Activated naive CD8-positive, alpha-beta T cell treated with anti-CD3 and anti-CD28 coated beads, Interleukin-2, amount 10 ng/mL, durations not matched to agents 7 days and 5 days (primary cell): ENCODE measurements at places on chromosomes 2 and 18. TPM values are rescaled to one million over a fixed set of nuclear protein-coding genes. Genes with fewer than 3 reads are reported as not detected.

DNA sequence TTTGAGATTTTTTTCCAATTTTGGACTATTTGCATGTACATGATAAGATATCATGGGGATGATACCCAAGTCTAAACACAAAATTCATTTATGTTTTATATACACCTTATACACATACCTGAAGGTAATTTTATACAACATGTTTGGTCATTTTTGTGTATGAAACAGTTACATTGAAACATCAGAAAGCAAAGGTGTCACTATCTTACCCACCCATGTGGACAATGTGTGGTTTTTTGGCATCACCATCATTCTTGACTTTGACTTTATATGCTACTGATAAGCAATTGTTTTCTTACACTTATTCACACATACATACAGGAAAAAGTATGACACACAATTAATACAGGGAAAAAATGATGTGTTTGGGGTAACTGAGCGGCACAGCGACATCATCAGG lies 51.0 kb upstream of the ACVR1 start:
- no peak for DNase-seq

- DNase-seq, result no peak
These were observed 401.6 kb downstream of the XIRP2 start for GRCh38 chr2:167289651-167290410.

- DNase-seq, result no peak
These were observed 33.9 kb downstream of the LAMA3 start for GRCh38 chr18:23723121-23723520.

XIRP2 gene
- not detected for total RNA-seq
